Activated T-helper 1 cell treated with anti-CD3 and anti-CD28 coated beads, Interleukin-12 subunit alpha, Interleukin-12 subunit beta, Interleukin-2, Interleukin-4 antibody, amounts not matched to agents 30 ng/mL and 10 ng/mL and 1 ng/mL, durations not matched to agents 14 hours and 24 hours and 36 hours (primary cell): ENCODE measurements at places on chromosomes 11 and 22. TPM values are rescaled to one million over a fixed set of nuclear protein-coding genes. Genes with fewer than 3 reads are reported as not detected.

DNA sequence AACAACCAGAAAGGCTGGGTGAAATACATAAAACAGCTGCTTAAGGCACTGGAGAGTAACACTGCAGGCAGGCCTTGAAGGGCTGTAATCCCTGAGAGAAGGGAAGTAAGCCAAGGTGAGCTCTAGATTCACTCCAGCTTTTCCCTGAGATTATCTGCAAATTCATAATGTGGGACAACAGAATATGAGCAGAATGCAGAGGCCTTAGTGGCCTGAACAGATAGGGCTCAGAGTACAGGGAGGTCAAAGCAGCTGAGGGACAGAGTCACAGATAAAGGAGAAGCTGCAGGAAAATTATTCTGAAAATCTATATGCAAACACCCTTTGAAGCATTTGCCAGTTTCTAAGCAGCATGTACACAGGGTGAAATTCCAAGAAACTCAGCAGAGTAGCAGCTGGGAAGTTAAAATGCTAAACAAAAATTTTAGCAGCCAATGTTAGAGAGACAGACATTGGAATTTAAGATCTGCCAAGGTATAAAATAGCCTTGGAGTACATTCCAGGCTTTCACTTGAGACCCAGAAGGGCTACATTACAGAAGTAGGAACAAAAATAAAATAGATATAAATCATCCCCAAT is 48.1 kb upstream of the CWF19L2 start:
- DNase-seq, result no peak

DNA sequence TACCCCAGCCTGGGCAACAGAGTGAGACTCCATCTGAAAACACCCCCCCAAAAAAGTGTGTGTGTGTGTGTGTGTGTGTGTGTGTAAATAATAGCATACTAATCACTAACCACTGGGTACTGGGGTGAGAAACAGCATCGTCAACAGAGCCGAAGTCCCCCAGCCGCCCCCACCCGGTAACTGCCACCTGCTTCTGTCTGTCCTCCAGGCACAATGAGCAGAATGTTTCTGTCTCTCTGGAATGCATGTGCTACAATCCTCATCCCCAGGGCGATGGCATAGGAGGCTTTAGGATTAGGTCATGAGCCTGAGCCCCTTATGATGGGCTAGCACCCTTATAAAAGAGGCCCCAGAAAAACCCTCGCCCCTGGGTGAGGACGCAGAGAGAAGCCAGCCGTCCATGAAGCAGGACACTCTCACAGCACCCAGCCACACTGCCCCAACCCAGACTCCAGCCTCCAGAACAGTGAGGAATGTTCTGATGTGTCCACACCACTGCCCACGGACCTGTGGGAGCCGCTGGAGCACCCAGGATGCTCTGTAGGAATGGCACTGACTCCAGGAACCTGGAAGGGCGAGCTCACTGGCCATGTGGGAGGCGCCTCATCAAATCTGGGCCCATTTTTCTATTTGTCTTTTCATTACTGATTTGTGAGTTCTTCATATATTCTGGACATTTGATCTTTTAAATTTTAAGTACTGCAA is 9.9 kb downstream of the TTLL8 start:
- no peak for DNase-seq

DNA sequence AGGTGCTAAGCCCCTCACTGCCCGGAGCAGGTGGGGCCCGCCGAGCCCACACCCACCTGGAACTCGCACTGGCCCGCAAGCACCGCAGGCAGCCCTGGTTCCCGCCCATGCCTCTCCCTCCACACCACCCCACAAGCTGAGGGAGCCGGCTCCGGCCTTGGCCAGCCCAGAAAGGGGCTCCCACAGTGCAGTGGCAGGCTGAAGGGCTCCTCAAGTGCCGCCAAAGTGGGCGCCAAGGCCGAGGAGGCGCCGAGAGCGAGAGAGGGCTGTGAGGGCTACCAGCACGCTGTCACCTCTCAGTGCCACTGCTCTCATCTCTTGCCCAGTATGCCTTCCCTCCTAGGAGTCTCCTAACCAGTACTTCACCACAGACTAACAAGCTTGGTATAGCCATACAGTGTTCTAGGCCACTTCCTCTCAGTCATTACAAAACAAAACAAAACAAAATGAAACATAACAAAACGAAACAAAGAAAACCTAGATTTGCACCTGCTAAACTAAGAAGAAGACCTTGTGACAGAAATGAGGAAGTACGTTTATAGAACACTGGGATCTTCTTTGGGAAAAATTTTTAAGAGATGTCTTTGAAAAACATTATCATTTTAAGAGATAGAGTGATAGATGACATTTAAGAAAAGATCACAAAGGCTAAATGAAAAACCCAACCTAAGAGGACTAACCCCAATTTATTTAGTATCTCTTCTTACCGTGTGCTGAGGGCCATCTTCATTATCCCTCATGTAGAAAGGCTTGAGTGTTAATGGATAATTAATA is 47.7 kb upstream of the GAB2 start:
- DNase-seq, result peak; percentile 59

GRCh38 chr11:93548679-93549319 is 5.6 kb upstream of the SMCO4 start:
- no peak for DNase-seq

GRCh38 chr11:2687782-2688191 is 12.0 kb downstream of the KCNQ1OT1 start:
- no peak for DNase-seq

- DNase-seq, result no peak
Measured at GRCh38 chr22:31344578-31345330, 1.4 kb downstream of the PATZ1 start.

DNA sequence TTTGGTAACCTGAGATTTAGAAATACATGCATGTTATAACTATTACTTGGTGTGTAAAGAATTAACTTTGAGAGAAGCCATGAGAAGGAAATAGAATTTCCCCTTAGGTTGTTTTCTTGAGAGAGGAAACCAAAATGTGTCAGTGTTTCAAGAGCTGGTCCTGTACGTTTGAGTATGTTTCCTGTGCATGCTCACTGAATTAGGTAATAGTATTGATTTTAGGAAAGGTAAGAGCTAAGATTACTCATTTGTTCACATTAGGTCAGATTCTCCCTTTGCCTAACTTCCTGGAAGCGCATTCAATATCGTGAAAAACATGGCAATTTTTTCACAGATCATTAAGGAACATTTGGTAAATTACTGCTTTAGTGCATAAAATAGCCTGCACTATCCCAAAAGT is 49.3 kb upstream of the RDX start:
- no peak for DNase-seq

- no peak for DNase-seq
Measured at GRCh38 chr11:87324817-87325489, 287.2 kb downstream of the TMEM135 start.

DNA sequence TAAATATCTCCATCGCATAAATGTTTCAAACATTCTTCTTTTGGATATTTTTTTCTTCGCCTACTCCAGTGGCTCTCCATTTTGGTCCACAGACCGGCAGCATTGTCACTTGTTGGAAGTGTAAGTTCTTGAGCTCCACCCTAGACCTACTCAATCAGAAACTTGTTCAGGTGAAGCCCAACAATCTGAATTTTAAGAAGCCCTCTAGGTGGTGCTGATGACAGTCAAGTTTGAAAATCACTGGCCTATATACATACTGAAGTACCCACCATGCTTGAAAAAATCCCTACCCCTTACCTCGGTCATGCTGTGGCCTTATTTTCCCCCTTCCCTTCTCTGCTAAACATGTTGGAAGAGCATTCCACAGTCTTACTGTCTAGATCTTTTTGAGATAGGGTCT is 10.2 kb upstream of the ACAT1 start:
- DNase-seq, result no peak

- DNase-seq, result no peak
Measured at GRCh38 chr11:2578929-2579270, 120.9 kb downstream of the KCNQ1OT1 start.

- DNase-seq, result no peak
Measured at GRCh38 chr22:22122348-22123117, 122.1 kb upstream of the VPREB1 start.

DNA sequence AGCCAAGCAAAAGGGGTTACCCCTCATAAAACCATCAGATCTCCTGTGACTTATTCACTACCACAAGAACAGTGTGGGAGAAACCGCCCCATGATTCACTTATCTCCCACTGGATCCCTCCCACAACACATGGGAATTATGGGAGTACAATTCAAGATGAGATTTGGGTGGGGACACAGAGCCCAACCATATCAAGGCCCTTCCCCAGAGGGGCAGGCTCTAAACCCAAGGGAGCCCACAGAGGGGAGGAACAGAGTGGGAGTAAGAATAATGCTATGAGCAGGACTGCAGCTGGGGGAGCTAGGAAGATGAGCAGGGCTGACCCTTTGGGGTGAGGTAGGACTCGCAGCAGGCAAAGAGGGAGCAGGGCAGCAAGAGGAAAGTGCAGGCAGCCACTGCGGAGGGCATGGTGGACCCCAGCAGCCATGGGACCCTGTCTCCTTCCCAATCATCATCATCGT is 59.3 kb downstream of the CD82 start:
- no peak for DNase-seq

Gene BARX2
- 8.8 and 9.1 TPM in 2 replicates for total RNA-seq

Gene YPEL1
- 0.34 and 0.71 TPM in 2 replicates for total RNA-seq

Gene PARVG
- 50.6 and 52.8 TPM in 2 replicates for total RNA-seq

Gene MYBPC3
- not detected in 2 replicates for total RNA-seq

Gene AQP11
- 0.18 and 0.59 TPM in 2 replicates for total RNA-seq

Gene MFRP
- total RNA-seq, result not detected in 2 replicates

Gene OR8U1
- not detected in 2 replicates for total RNA-seq

Gene FRMD8
- 40.5 and 42.3 TPM in 2 replicates for total RNA-seq

Gene NNMT
- not detected in 2 replicates for total RNA-seq
